Upper lobe of left lung (tissue), 6 donors: ENCODE measurements at places on chromosomes 5 and 9.
A peak's percentile ranks its signal among the peaks of the same experiment; 100 is the strongest.

DNA sequence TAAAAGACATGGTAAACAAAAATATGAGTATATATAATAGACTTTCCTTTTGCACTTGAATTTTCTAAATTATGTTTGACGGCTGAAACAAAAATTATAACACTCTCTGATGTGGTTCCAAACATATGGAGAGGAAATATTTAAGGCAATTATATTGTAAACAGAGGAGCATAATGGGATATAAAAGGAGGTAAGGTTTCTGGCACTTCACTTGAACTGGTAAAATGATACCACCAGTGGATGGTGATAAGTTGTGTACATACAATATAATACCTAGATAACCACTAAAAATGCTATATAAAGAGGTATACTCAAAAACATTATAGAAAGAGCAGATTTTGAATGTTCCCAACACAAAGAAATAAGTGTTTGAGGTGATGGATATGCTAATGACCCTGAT is 192.9 kb upstream of the RAD23B start:
- no peak for DNase-seq

GRCh38 chr5:59598547-59598874 is 295.0 kb downstream of the PDE4D start:
- DNase-seq, result no peak

DNA sequence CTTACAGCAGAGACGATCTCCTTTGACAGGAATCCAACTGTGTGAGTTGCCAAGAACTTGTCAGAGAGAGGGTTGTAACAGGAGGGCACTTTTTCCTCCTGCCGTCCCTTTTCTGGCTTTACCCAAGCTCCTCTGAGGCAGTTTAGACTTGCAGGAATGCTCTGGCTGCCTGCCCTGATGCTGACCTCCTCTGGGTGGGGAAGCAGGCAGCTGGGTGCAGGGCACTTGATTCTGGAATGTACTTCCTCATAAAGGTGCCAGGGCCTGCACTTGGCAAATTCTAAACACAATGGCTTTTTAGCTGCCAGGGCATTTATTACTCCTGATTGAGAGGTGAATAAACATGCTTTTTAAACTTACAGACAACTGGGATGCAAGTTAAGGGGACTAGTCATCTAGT is 190.4 kb downstream of the EPB41L4A start:
- peak; percentile 90 for DNase-seq

- DNase-seq, result no peak
Measured at GRCh38 chr9:89518466-89519365, 20.8 kb upstream of the SEMA4D start.

DNA sequence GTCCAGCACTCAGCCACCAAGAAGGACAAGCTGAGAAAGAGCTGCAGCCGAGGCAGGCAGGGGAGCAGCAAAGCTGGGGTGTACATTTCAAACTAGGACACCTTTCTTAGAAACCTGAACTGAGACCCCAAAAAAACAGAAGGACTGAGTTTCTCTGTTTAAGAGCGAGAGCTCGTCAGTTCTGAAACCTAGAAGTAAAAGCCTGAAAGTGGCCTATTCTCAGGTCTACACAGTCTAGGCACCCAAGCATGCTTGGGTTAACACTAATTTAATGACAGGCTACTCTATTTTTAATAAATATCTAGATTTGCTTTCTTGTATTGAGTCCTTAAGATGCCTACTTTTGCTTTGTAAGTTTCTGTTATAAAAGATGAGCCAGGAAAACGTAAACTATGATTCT is 49.0 kb upstream of the TLE4 start:
- no peak for DNase-seq

DNA sequence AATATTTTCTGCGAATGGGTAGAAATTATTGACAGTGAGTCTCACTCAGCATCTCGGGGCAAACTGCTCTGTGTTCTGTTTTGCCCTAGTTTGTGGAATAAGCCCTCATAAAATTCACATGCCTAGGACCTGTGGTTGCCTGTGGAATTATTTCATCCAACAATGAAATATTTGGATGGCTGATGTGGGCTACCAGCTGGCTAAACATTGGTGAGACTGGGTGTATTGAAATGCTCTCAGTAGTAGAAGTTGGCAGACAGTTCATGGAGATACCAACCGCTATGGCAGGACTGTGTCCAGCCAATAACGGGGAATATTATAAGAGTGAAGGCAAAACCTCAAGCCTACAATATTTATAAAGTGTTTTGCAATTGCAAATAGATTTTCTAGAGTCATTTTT is 344.1 kb upstream of the RPS23 start:
- DNase-seq, result no peak

- no peak for DNase-seq
Measured at GRCh38 chr5:81604193-81604592, 146.7 kb downstream of the SSBP2 start.

DNA sequence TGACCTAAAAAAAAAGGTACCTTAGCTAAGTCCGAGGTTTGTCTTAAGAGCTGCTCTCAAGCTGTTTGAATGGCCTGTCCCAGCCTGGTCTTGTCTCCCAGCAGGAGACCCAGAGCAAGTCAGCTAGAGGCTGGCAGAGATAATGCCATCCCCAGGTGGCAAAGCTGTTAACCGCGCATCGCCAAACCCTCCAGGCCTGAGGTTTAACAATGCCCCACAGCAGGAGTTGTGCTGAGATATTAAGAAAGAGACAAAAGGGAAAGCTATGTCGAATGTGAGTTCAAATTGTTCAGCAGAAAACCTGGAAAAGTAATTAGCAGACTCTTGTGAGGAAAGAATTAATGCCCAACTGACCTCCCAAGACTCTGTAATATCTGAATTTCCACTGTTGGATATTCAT is 187.1 kb downstream of the FSTL4 start:
- no peak for DNase-seq

- no peak for DNase-seq
Measured at GRCh38 chr5:136047858-136048257, 19.1 kb downstream of the TGFBI start.

GRCh38 chr5:76402251-76402885 is 717 bp upstream of the IQGAP2 start:
- DNase-seq, result peak; percentile 64

GRCh38 chr5:168291342-168291963 is at the start of gene WWC1:
Gene WWC1, plus strand, starts transcription at chr5:168291645. Its CDS starts 508 bp downstream, at chr5:168292153.
- DNase-seq, result peak; percentile 95

DNA sequence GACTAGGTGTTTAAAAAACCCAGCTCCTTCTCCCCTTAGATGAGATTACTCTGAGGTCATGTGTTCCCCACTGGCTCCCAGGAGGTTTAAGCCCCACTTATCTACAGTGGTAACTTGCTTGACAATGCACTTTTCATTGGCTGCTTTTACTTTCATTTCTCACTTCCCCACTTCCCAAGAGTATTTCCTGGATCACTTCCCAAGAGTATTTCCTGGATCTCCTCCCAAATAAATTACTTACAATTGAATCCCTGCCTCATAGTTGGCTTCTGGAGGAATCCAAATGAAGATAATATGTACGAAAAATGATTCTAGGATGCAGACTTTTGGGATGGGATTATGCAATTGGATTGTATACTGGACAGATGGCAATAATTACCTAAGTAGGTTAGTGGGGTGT is 47.1 kb upstream of the CHSY3 start:
- DNase-seq, result no peak

DNA sequence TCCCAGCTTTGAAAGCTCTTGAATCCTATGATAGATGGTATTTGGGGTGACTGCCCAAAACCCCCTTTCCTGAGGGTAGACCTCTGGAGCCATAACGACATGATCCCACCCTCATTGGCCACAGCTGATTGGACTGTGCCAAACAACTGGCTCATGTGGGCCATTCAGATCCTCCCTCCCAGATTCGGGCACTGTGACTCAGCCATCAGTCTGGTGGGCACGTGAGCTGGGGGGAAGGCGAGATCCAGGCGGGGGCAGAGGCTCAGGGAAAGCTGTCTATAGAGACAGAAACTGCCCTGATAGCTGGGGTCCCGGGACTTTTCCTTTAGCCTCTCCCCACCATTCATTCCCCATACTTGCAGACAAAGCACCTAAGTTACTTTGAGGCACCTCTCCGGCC is 15.1 kb upstream of the NCS1 start:
- no peak for DNase-seq

DNA sequence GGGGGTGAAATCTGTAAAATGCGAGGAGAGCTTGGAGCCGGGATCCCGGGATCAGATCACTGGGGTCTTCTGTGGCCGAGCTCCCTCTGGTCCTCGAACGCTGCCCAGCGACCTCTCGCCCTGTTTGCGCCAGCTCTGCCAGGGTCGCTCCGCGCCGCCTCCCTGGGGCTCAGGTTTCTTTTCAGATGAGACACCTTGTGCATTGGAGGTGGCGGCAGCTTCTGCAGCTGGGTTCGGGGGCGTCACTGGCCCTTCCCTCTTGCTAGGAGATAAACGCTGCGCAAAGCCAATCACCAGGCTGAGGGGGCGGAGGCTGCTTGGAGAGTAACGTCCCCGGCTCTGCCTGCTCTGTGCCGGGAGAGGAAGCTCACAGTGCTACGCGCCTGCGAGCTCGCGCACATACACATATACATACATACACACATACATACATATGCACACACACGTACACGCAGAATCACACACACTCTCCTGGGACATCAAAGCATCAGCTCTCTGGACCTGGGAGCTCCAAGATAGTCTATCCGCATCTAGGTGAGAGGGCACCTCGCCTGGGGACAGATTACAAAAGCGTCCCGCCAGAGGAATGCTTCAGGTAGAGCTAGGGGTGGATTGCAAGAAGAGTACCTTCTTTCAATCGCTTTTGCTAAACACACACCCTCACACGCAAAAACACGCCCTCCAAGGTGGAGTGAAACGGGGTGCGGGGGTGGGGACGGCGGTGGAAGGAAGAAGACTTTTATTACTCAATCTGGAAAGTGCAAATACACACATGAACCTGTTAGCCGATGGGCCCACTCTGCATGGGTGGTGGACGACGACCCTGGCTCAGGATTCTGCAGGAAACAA is at the start of gene ST8SIA4:
Gene ST8SIA4, minus strand, starts transcription at position 244 of the 849 bp plus-strand sequence. CDS start 327 bp downstream, outside the sequence.
- peak; percentile 97 for DNase-seq

- no peak for DNase-seq
Measured at GRCh38 chr9:84519413-84519812, 150.1 kb upstream of the NTRK2 start.

- no peak for DNase-seq
Measured at GRCh38 chr9:35397216-35397698, 92.7 kb upstream of the RUSC2 start.

DNA sequence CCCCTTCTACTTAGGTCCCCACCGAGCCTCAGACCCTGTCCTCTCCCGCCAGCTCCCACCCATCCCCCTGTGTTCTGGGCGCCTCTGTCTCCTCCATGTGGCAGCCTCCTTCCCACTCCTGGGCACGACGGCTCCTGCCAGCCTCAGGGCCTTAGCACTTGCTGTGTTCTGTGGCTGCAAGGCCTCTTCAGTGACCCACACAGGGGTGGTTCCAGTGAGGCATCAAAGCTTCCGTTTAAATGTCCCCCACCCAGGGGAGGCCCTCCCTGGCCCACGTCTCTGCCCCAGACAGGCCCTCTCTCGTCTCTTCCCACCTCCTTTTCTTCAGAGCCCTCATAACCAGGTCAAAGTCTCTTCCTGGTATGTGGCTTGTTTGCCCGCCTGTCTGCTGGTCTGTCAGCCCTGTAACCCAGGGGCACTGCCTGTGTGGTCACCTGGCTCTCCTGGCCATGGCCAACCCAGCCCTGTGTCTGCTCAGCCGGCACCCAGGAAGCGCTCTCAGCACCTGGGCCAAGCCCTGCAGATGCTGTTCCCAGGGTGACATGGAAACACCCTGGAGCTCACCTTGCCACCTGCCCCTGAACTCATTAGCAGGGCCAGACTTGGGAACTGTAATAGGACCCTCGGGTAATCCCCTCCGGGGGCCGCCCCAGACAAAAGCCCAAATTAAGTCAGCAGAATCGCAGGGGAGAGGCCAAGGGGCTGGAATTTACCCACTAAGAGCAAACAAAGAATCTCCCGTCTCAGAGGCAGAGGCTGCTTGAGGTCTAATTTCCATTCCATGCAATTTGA is 33.7 kb downstream of the LHX3 start:
- DNase-seq, result no peak

GRCh38 chr9:91186632-91187108 is 175.0 kb downstream of the AUH start:
- no peak for DNase-seq

DNA sequence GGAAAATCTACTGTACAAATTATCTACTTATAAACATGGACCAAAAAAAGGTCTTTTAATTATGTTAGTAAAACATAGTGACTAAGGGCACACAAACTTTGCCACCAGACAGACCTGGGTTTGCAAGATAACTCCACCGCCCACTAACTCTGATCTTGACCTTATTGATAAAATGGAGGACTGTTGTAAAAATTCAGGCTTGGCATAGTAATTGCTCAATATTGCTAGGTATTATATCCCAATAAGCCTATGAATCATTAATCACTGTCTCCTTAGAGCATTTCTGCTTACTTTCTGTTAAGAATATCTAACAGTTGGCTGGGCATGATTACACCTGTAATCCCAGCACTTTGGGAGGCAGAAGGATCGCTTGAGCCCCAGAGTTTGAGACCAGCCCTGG is 3.8 kb downstream of the C9orf40 start:
- no peak for DNase-seq

- DNase-seq, result peak; percentile 44
Measured at GRCh38 chr9:130668196-130668595, 3.8 kb downstream of the PRDM12 start.

GRCh38 chr9:114286146-114286679 is 36.7 kb upstream of the ORM1 start:
- no peak for DNase-seq
